ENCODE measurements at places on chromosomes 3 and 15. TPM values are rescaled to one million over a fixed set of nuclear protein-coding genes. Genes with fewer than 3 reads are reported as not detected.

EDC3 gene
- polyA plus RNA-seq, result 12.3 TPM

DUOXA2 gene
- polyA plus RNA-seq, result not detected

SAXO2 gene
- 1.6 TPM for polyA plus RNA-seq

AHSG gene
- 0.30 TPM for polyA plus RNA-seq

GRM2 gene
- 0.45 TPM for polyA plus RNA-seq

ADPRH gene
- polyA plus RNA-seq, result 3.0 TPM

MEGF11 gene
- polyA plus RNA-seq, result 0.34 TPM
